ENCODE measurements at places on chromosomes 3 and 15. TPM values are rescaled to one million over a fixed set of nuclear protein-coding genes. Genes with fewer than 3 reads are reported as not detected.

DNA sequence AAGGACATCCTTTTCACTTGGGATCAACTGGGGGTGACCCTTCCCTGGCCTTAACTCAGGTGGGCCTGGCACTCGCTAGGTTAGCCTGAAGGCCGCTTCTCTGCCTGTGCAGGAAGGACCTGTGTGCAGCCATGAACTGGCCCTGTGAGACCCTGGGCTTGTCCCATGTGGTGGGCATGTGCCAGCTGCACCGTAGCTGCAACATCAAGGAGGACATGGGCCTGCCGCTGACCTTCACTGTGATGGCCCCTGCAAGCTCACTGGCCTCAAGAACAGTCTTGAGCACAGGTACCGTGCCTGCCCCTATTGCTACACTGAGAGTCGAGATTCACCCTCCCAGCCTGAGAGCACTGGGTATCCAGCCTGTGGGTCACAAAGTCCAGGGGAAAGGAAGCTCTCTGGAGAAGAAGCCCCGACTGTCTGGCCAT is 43.0 kb downstream of the SAXO2 start:
- no peak overlapping the region for H3K4me3 ChIP-seq
- no peaks in the 10 kb centered on the region for H3K27me3 ChIP-seq
- no peaks in the 10 kb centered on the region for H3K4me1 ChIP-seq
- no peak for DNase-seq
- no peaks in the 10 kb centered on the region for H3K36me3 ChIP-seq
- H3K27ac ChIP-seq: no peak overlapping the region

GRCh38 chr15:32828507-32829186 is 110.8 kb downstream of the GREM1 start:
- no peak for DNase-seq
- H3K4me1 ChIP-seq: peaks cover 5% of the 10 kb centered on the region
- H3K4me3 ChIP-seq: no peak overlapping the region
- H3K36me3 ChIP-seq: no peaks in the 10 kb centered on the region

The GOLGA8G gene
- total RNA-seq: not detected

The ZKSCAN7 gene
- not detected for total RNA-seq

DNA sequence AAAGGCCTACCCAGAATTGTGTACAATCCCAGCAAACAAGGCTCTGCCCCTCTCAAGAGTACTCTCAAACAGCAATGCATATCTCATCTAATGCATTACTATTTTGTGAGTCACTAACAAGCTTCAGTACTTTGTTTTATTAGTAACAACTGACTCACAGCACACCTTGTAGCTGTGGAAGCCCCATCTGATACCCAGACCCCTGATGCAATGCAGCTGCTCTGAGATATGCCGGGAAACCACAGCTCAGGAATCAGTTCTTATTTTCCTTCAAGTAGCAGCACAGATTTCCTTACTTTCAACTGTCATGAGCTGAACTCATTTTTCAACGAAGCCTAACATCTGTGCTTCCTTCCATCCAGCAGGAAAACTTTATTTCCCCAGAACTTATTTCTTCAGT is 37.8 kb downstream of the CCNL1 start:
- no peaks in the 10 kb centered on the region for H3K36me3 ChIP-seq
- no peak for DNase-seq
- H3K4me3 ChIP-seq: no peak overlapping the region
- H3K27ac ChIP-seq: peak overlapping the region; percentile 98
- peaks cover 80% of the 10 kb centered on the region for H3K4me1 ChIP-seq

DNA sequence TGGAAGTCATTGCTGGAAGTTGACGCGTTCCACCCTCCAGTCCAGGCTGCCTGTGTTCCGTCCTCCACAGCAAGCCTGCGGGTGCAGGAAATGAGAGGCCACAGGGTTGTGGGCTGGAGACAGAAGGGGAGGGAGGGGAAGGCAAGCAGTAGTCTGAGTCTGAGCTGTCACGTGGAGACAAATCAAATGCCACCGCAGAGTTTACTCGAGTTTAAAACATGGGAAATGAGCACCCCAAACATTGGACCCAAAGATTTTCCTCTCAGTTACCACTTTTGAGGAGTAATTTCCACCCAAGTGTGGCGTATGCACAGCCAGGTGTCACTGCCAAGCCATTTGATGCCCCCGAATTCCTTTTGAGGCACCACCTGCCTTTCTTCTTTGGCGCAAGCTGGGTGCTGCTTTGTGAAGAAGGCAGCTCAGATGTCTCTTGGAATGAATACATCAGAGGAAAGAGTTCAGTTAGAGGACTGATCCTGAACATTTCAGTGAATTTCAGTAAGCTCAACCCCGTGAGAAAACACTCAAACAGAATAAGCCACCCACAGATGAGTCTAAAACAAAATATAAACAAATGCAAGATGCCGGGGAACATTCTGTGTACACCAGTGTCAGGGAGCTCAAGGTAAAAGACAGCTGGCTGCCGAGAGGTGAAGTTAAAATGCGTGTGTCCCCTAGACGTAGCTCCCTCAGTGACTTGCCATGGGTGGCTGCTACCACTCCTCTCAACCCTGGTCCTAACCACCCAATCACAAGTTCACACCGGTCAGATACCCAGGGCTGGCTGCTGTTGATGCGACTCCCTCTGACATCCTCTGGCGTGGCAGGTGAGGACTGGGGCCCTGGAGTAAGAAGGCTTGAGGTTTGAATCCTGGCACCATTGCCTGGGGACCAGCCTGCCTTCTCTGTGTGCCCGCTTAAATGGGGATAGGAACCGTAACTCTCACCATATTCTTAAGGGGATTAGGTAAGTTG is 203.8 kb downstream of the UACA start:
- H3K36me3 ChIP-seq: no peaks in the 10 kb centered on the region
- H3K4me3 ChIP-seq: no peak overlapping the region
- H3K27me3 ChIP-seq: no peaks in the 10 kb centered on the region
- H3K27ac ChIP-seq: no peak overlapping the region
- DNase-seq: no peak

The KIF15 gene
- total RNA-seq: 22.4 TPM

GRCh38 chr3:187064210-187065115 is 74.8 kb downstream of the RPL39L start:
- H3K4me1 ChIP-seq: peaks cover 27% of the 10 kb centered on the region
- no peaks in the 10 kb centered on the region for H3K36me3 ChIP-seq
- no peak overlapping the region for H3K4me3 ChIP-seq
- no peaks in the 10 kb centered on the region for H3K27me3 ChIP-seq
- peak overlapping the region; percentile 97 for H3K27ac ChIP-seq

GRCh38 chr3:44132061-44132460 is 109.6 kb upstream of the TOPAZ1 start:
- H3K4me1 ChIP-seq: no peaks in the 10 kb centered on the region
- no peak for DNase-seq
- H3K27me3 ChIP-seq: no peaks in the 10 kb centered on the region
- no peaks in the 10 kb centered on the region for H3K36me3 ChIP-seq
- H3K27ac ChIP-seq: no peak overlapping the region

- H3K36me3 ChIP-seq: no peaks in the 10 kb centered on the region
- peaks cover 8% of the 10 kb centered on the region for H3K4me1 ChIP-seq
- no peak overlapping the region for H3K4me3 ChIP-seq
- no peaks in the 10 kb centered on the region for H3K27me3 ChIP-seq
- no peak overlapping the region for H3K27ac ChIP-seq
- no peak for DNase-seq
Measured at GRCh38 chr3:98525494-98525893, 2.8 kb upstream of the CLDND1 start.

The GPR62 gene
- not detected for total RNA-seq

GRCh38 chr15:42608110-42608531 is 32.7 kb downstream of the STARD9 start:
- no peak for DNase-seq
- H3K4me3 ChIP-seq: no peak overlapping the region
- no peak overlapping the region for H3K27ac ChIP-seq
- H3K36me3 ChIP-seq: no peaks in the 10 kb centered on the region
- no peaks in the 10 kb centered on the region for H3K27me3 ChIP-seq

GRCh38 chr15:75450307-75451201 is 936 bp downstream of the SIN3A start:
- H3K27me3 ChIP-seq: no peaks in the 10 kb centered on the region
- peak overlapping the region; percentile 89 for H3K27ac ChIP-seq
- peaks cover 14% of the 10 kb centered on the region for H3K4me1 ChIP-seq
- no peaks in the 10 kb centered on the region for H3K36me3 ChIP-seq

GRCh38 chr3:180974286-180974685 is 15.2 kb downstream of the DNAJC19 start:
- H3K36me3 ChIP-seq: no peaks in the 10 kb centered on the region
- DNase-seq: no peak

- H3K27ac ChIP-seq: no peak overlapping the region
- H3K4me1 ChIP-seq: no peaks in the 10 kb centered on the region
Measured at GRCh38 chr3:120368172-120368571, 19.0 kb upstream of the LRRC58 start.

- H3K4me3 ChIP-seq: no peak overlapping the region
- peaks cover 5% of the 10 kb centered on the region for H3K36me3 ChIP-seq
- peak overlapping the region; percentile 84 for H3K27ac ChIP-seq
- peaks cover 26% of the 10 kb centered on the region for H3K4me1 ChIP-seq
- H3K27me3 ChIP-seq: no peaks in the 10 kb centered on the region
Measured at GRCh38 chr3:45480871-45481270, 92.5 kb downstream of the LARS2 start.

GRCh38 chr3:101827211-101828174 is 21.8 kb upstream of the NFKBIZ start:
- H3K36me3 ChIP-seq: no peaks in the 10 kb centered on the region
- H3K27me3 ChIP-seq: no peaks in the 10 kb centered on the region
- peaks cover 5% of the 10 kb centered on the region for H3K4me1 ChIP-seq
- H3K4me3 ChIP-seq: peak overlapping the region; percentile 41
- DNase-seq: peak; percentile 70
- H3K27ac ChIP-seq: peak overlapping the region; percentile 88

DNA sequence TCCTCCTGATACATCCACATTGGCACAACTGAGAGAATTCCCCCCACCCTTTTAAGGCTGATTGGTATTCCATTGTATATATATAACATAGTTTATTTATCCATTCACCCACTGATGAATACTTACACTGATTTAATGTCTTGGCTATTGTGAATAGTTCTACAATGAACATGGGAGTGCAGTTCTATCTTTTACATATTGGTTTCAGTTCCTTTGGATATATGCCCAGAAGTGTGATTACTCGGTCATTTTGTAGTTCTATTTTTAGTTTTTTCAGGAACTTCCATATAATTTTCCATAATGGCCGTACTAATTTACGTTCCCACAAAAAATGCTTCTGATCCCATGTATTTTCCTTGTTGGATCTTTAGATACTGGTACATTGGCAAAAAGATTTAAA is 135.3 kb downstream of the FMN1 start:
- no peaks in the 10 kb centered on the region for H3K4me1 ChIP-seq
- no peak for DNase-seq
- H3K27ac ChIP-seq: no peak overlapping the region
- H3K36me3 ChIP-seq: no peaks in the 10 kb centered on the region

The ADGRG7 gene
- total RNA-seq: 4.2 TPM

GRCh38 chr3:46393554-46394434 is 13.1 kb downstream of the CCR5AS start:
- H3K36me3 ChIP-seq: no peaks in the 10 kb centered on the region
- no peak overlapping the region for H3K4me3 ChIP-seq
- no peaks in the 10 kb centered on the region for H3K27me3 ChIP-seq
- H3K27ac ChIP-seq: no peak overlapping the region
- H3K4me1 ChIP-seq: peaks cover 8% of the 10 kb centered on the region

GRCh38 chr3:129305592-129306091 is 27.0 kb downstream of the HMCES start:
- no peak for DNase-seq
- H3K4me3 ChIP-seq: no peak overlapping the region
- peaks cover 23% of the 10 kb centered on the region for H3K4me1 ChIP-seq
- H3K36me3 ChIP-seq: 0 out of 2 replicates have a peak, but pooled peaks cover 2% of the 10 kb centered on the region

Data from Caco-2 (cell line).